GM12892 (cell line): ENCODE measurements at places on chromosomes 4 and X.

DNA sequence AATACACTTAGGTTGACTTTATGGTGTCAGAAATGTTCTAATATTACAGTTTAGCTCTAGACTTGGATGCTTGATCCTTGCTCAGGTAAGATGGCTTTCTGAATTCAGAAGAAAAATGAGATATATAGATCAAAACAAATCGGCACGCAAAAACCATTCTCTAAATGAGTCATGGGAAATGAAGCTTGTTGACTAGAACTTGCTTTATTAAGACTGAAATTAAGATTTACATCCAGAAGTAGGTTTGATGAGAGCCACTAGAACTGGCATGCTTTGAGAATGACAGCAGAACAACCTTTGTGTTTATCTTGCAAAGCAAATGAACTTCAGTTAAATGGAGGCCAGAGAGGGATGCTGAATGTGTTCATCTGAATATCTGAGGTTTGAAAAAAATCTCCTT lies 304.9 kb upstream of the KLF3 start:
- no peak for DNase-seq

DNA sequence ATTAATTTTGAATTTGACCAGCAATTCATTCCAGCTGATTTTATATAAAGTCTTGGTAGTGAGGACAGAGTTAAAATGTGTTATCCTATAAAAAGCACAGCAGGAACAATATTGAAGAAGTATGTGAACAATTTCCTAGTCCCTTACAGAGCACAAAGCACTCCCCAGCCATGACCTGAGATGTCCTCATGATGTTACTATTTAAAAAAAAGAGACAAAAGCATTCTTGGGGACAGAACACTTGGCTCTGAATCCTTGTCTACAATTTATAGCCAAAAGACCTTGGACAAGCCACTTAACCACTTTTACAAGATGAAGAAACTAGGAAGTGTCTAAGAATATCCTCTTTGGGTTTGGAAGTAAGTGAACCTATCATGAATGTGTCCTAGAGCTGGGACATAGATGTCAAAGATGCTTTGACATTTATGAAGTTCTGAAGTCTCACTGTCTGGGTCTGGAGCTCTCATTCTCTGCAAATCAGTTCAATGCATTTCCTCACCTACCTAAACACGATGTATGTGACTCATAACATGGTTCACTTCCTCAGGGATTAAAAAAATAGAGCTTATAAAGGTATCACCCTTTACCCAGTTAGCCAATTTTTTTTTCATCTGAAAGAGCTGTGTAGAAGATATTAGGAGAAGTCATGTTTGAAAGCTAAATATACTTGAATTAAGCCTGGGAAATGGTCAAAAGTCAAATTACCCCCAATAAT lies 61.4 kb downstream of the IGFBP7 start:
- DNase-seq = no peak

DNA sequence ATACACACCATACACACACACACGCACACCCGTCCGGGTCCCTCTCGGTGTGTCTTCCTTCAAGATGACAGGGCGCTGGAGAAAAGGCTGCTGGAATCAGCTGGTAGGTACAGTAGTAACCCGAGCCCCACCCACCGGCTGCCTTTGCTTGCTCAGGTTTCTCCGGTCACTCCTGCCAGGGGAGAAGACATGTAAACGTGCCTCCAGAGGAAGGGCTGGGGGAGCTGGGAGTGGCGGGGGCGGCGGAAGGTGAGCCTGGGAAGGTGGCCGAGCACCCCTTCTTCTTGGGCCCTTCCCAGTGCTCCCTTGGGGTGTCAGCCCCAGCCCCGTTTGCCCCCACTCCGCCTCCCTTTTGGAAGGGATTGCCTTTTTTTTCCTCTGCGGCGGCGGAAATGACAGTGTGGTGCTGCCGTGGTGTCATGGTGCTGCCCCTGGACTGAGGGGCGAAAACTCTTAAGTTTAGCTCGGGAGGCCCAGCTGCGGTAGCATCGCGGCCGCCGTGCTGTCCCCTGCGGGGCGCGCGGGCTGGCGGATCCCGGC lies at the start of gene MID2:
TSS of gene MID2 (plus strand) at position 169 of the 540 bp plus-strand sequence. CDS start 561 bp downstream, outside the sequence.
- DNase-seq = peak; percentile 8

DNA sequence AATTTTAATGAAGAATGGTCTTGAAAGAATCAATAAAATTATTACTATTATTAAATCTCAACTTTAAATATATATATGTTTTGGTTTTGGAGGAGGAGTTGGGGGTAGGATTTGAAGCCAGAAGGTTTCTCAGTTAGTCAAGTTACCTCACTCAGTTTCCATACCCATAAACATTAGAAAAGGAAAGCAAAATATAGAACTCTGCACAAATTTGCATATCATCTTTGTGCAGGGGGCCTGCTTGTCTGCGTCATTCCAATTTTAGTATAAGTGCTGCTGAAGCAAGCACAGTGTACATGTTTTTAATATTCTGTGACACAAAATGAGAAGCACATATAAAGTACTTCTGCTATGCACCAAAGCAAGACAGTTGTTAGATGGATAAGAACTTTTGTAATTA lies 47.5 kb upstream of the SCRG1 start:
- peak; percentile 7 for DNase-seq

DNA sequence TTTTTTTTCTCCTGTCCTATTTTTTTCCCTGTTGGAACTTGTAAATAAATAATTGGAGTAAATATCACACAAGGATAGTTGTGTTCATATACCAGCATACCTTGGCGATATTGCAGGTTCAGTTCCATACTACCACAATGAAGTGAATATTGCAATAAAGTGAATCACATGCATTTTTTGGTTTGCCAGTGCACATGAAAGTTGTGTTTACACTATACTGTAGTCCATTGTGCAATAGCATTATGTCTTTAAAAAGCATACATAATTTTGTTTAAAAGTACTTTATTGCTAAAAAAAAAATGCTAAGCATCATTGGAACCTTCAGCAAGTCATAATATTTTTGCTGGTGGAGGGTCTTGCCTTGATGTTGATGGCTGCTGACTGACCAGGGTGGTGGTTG lies 88.6 kb downstream of the GSTCD start:
- DNase-seq = no peak

DNA sequence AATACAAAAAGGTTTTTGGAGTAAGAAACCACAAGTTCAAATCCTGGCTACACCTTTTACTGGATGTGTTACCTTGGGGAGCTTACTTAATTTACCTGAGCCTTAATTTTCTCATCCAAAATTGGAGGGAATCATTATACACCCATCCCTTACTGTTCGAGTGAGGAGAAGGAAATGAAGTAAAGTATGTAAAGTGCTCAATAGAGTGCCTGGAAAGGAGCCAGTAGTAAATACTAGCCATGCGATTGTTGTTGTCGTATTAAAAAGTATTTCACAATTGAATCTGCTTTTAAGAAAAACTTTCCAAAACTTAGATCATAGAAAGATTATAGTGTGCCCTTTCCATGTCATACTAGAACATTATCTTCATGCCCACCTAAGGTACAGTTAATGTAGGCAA lies 124.5 kb downstream of the ATXN3L start:
- DNase-seq = no peak

- DNase-seq = no peak
These were observed 116.8 kb downstream of the SCD5 start for GRCh38 chr4:82681754-82682153.

GRCh38 chrX:48578661-48579128 lies 4.4 kb downstream of the RBM3 start:
- DNase-seq = no peak

DNA sequence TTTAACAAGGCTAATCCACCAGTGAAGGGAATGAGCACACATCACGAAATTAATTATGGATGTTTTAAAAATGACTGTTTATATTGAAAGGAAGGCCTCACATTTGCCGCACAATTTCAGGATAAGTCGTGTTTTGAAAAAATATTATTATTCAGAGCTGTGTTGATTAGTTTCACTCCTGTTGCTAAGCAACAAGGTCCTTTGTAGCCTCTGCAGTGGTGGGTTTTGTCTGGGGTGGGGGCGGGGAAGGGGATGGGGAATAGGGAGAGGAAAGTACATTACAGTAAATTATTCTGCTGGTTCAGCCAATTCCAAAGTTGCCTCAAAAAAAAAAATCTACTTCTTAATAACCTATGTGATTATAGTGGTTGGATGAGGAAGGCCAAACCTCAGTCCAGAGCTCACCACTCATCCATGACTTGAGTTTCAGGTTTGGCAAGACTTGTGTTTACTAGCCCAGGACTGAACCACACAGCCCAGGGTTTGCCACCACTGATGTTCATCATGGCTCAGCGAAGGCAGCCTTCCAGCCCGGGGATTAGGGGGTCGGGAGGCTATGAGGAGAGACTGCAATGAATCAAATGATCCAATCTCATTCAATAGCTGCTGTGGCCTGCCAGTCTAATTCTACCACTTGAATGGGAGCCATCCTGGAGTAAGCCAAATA lies 162.5 kb upstream of the ATP6AP2 start:
- DNase-seq = no peak

DNA sequence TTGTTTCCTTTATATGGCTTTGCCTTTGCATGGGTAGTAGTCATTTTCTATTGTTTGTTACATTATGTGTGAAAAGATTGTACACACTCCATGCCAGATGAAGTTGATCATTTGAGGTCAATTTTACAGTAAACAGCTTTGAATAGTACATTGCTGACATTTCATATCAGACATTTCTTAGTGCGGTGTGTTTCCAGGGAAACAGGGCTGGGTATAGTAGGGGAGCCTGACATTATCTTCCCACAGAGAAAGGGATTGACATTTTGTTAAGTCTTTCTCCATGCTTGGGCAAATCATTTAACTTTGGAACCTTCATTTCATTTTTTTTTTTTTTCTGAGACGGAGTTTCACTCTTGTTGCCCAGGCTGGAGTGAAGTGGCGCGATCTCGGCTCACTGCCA lies 5.0 kb downstream of the FUNDC2 start:
- DNase-seq = no peak

DNA sequence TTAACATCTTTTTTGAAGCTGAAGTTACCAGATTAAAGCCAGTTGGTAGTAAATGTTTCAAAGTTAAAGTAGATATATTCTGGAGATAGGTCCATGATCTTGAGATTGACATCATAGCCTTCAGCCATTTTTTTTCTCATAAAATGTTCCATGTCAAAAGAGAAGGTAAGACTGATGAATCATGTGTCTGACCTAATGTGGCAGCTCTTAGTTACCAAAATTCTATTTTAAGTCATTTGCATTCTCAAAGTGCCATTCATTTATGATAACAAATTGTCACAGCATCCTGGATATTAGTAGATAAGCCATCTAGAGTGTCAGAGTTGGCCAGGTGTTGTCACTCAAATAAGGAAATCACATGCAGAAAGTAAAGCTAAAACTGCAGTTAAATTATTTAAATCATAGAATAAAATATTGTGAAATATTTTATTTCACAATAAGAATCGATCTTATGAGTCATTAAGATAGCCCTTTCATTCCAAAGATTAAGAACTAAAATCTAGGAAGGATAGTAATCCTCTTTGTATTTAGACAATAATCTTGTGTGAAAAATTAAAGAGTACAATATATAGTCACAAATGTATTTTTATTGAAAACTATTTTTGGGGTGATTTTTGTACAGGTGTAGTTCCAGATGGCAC lies 65.7 kb upstream of the ADAD1 start:
- no peak for DNase-seq

- no peak for DNase-seq
These were observed 178.8 kb downstream of the GPM6A start for GRCh38 chr4:175633310-175633709.

- no peak for DNase-seq
These were observed 231.5 kb upstream of the AGTR2 start for GRCh38 chrX:115939070-115939469.
